HCT116 (cell line): ENCODE measurements at places on chromosomes 16 and 17. TPM values are rescaled to one million over a fixed set of nuclear protein-coding genes. Genes with fewer than 3 reads are reported as not detected.

GRCh38 chr17:352421-353212 lies at the start of gene RPH3AL:
Gene RPH3AL, minus strand, starts transcription at chr17:352807. Its CDS starts 25,264 bp downstream, at chr17:327543.
- peak; percentile 36 for DNase-seq

- DNase-seq = no peak
These were observed 16.3 kb upstream of the FAAP100 start for GRCh38 chr17:81568416-81568815.

GRCh38 chr16:15538507-15538906 lies 104.1 kb downstream of the BMERB1 start:
- DNase-seq = no peak

DNA sequence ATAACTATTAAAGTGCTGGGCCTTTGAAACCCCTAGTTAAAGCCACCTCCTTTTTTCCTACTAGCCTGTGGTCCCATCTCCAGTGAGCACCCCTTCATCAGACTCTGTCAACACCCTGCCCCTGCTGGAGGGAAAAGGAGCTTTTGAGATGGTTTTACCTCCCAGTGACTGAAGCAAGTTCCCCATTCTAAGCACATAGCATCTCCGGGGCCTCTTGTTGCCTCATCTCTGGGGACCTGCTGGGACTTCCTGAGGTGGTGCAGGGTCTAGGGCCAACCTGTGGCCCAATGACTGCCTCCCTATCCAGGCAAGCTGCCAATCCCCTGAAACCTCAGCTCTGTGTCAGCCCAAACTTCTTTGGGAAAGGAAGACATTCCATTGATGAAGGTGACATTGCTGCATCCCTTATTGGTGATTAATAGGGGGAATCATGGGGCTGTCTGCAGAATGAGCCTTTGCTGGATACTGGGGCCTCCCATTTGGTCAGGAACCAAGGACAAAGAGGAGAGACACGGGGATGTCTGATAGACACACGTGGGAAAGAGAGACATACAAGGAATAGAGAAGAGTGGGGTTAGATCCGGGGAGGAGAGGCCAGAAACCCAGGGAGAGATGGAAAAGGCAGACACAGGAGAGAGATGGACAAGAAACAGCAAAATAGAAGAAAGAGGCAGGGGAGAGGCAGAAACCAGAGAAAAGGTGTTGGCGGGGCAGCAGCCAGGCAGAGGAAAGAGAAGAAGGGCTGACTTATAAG lies 2.4 kb downstream of the C1QL1 start:
- DNase-seq = no peak

Gene TBC1D24
- 24.6 TPM for total RNA-seq

- no peak for DNase-seq
These were observed 44.3 kb downstream of the PLXDC1 start for GRCh38 chr17:39107155-39107554.

- DNase-seq = no peak
These were observed 44.5 kb downstream of the ZNRF1 start for GRCh38 chr16:75043175-75043895.

Gene PABPN1L
- 0.57 TPM for total RNA-seq

Gene RSL1D1
- 291 TPM for total RNA-seq

DNA sequence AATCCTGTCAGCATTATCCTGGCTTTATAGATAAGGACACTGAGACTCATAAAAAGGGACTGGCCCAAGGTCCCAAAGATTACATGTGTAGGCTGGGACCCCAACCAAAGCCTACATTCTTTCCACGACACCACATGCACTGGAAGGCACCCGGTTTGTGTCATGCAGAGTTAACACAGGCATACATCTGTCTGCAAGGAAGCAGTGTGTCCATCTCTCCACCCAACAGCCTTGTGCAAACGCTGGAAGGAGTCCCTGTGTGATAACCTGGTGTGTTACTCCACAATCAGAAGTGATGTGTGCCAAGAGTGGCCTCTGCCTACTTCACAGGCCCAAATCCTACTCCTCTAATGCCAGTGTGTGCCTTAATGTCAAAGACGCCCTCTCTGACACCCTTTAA lies 139.8 kb downstream of the PARN start:
- DNase-seq = no peak

Gene EVPLL
- not detected for total RNA-seq

GRCh38 chr17:76658242-76658662 lies 14.7 kb upstream of the ST6GALNAC1 start:
- DNase-seq = no peak

GRCh38 chr17:5468075-5468473 lies 708 bp downstream of the DHX33 start:
- DNase-seq = no peak

DNA sequence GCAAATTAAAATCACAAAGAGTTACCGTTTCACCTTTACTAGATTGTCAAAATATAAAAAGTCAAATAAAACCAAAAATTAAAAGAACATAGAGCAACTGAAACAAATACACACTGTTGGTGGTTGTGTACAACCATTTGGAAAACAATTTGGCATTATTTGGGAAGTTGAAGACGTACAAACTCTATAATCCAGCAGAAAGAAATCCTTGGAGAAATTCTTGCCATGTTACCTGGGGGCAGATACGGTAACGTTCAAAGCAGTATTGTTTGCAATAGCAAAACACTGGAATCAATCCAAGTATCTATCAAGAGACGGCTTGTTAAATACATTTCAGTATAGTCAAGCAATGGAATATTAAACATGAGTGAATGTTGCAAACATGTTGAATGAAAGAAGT lies 56.7 kb downstream of the TBX4 start:
- no peak for DNase-seq

GRCh38 chr17:54269881-54270280 lies 447.2 kb downstream of the KIF2B start:
- DNase-seq = no peak

Gene POLR3E
- 65.0 TPM for total RNA-seq

DNA sequence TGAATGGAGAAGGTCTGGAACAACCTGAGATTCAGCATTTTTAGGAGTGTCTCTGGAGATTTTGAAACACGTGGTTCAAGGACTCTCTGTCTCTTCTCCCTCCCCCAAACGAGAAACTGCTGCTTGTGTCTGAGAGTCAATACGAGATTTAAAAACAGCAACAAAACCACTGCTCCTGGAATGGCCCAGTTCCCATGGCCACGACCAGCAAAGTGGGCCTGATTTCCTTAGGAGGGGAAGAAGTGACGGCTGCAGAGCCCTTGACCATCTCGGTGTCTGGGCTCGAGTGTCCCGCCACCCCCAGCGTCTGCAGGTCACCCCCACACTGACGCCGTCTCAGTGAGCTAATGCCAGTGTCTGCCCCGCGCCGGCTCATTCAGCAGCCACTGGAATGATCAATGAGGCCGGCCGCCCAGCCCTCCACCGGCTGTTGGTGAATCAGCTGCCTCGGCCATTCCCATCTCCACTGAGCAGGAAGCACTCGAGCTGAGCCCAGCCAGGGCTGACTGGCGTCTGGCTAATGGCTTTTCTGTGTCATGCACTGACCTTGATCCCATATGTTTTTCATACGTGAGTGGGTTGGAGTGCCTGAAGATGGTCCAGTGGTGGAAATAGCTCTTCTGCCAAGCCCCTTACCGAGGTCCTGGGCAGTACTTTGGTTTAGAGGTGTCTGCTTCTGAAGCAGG lies 151.8 kb downstream of the PITPNC1 start:
- peak; percentile 84 for DNase-seq

Gene SMIM5
- 0.12 TPM for total RNA-seq

DNA sequence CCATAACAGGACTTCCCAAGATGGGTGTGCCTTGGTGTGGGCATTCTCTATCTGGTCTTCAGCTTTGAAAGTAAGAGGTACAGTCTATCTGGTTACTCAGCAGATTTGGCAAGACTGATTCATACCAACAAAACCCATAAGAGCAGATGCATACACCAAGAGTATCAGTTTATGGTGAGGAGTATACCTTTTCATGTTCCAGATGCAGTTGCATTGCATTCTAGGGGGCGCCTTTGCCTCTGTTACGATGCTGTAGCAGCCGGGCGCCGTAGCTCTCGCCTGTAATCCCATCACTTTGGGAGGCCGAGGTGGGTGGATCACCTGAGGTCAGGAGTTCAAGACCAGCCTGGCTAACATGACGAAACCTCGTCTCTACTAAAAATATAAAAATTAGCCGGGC lies 31.1 kb upstream of the CARMIL2 start:
- DNase-seq = no peak

DNA sequence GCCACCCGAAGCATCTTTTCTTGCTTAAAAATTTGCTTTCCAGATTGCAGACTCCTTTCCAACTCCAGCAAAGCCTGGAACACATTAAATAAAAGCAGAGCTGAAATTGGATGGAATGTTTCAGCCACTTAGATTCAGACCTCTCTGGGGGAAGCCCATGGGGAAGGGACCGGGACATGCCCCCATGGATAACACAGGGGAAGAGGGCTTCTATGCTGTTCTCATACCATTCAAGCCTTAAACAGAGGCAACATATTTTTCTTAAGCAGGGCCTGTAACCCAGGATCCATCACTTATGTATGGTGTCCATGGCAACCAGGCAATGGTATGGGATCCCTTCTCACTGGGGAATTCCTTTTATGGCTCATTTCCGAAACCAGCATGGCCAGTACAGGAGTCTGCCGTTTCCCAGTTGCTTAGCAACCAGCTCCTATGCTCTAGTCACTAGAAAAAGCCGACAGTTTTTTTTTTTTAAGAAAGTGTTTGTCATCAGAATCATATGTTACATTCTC lies 62.0 kb upstream of the MARCHF10 start:
- DNase-seq = no peak

GRCh38 chr16:56334761-56335160 lies 90.6 kb downstream of the AMFR start:
- DNase-seq = no peak

DNA sequence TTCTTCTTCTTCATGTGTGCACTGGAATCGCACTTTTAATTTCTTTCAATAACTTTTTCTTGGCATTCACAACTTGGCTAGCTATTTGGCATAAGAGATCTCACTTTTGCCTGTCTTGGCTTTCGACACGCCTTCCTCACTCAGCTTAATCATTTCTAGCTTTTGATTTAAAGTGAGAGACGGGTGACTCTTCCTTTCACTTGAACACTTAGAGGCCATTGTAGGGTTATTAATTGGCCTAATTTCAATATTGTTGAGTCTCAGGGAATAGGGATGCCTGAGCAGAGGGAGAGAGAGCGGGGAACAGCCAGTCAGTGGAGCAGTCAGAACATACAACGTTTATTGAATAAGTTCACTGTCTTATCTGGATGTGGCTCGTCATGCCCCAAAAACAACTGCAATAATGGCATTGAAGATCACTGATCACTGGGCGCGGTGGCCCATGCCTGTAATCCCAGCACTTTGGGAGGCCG lies 200.3 kb downstream of the SEC14L1 start:
- no peak for DNase-seq

DNA sequence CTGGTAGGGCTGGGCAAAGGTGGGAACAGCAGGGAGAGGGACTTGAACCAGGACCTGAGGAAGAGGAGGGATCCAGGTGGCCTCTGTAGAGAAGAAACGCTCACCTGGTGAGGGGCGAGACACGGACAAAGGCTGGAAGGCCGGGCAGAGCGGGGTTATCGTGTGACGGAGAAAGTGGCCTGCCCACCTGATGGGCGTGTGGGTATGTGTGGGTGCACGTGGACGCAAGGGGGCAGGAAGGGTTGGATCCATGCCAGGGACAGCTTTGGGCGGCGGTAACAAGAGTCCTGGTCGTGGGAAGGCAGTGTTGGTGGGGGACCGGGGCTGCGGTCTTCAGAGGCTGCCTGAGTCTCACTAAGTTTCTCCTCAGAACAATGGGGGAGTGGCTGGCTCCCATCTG lies 104.1 kb upstream of the GSE1 start:
- DNase-seq = no peak

Gene CLEC18C
- total RNA-seq = 0.59 TPM

- no peak for DNase-seq
These were observed 29.6 kb upstream of the MAP3K14 start for GRCh38 chr17:45346216-45347015.

Gene INCA1
- total RNA-seq = 0.74 TPM

Gene SLC9A5
- 5.6 TPM for total RNA-seq

- no peak for DNase-seq
These were observed 132.6 kb upstream of the NOL11 start for GRCh38 chr17:67585077-67585602.

GRCh38 chr17:66450008-66450851 lies 147.8 kb downstream of the PRKCA start:
- DNase-seq = no peak

DNA sequence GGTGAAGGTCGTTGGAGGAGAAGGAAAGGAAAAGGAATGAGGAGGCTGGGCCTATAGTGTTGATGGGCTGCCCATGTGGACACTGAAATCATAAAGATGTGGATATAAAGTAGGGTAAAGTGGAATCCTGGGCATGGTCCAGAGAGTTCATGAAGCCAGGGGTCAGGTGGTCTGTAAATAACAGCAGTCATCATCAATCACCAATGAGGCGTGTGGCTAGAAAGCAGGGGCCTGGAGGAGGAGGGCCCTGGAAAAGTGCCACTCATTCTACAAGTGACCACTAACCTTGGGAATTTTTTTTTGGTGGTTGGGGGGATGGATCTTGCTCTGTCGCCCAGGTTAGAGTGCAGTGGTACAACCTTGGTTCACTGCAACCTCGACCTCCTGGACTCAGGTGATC lies 115.3 kb upstream of the NOL11 start:
- DNase-seq = no peak

DNA sequence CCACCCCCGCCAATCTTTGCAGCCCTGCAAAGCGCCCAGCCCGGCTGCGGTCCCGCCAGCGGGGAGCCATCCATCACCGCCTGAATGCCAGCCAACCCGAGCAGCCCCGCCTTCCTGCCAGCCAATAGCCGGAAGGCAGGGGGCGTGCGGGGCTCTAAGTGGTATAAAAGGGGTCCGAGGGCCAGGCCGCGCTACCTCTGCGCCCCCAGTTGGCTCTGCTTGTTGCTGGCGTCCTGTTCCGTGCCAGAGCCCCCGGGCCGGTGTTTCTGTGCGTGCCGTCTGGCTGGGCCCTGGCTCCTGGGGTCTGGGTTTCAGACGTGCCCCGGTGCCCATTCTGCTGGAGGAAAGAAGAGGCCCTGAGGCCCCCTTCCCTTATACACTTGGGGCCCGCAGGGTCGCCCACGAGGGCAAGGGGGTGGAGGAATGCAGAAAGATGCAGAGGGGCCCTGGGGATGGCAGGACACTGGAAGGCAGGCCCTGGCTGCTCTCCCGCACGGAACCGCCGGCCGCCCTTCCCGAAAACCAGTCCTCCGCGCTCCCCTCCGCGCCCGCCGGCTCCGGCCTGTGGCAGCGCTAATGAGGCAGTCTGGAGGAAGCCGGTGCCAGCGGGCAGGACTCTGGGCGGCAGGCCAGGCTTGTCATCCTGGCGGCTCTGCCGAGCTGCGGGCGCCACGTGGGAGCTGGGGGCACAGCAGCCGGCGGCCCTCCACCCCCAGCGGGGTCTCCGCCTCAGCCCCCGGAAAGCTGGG lies 14.0 kb downstream of the COPZ2 start:
- peak; percentile 75 for DNase-seq

Gene SGCA
- 0.37 TPM for total RNA-seq
